ENCODE measurements at places on chromosomes 12 and 14.

GRCh38 chr12:13937735-13938134 lies 43.7 kb downstream of the GRIN2B start:
- no peak for DNase-seq

DNA sequence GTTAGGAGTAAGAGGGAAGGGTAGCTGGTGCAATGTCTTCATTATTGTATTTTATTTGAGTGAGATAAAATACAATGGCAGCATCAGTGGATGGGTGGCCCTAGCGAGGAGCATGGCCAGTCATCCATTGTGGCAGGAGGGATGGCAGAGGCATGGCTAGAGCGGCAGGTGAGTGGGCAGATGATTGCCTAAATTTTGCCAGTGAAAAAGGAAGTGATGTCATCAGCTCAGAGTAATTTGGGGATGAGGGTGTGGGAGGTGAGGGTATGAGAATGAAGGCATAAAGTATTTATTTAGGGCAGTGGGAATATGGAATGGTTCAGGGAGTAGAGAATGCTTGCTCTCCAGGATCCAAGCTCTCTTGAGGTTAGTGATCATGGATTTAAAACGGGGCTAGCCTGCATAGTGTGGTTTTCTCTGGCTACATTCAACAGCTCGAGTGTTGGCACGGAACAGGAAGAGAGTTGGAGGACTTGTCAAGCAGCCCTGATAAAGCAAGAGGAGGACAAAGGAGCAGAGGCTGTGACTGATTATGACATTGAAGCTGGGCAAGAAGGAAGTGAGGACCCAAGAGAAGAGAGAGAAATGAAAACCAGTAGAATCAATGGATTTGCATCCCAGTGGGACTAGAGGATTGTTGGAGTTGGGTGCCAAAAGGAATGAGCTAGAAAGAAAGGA lies 18.7 kb upstream of the SERPINA6 start:
- DNase-seq: no peak

DNA sequence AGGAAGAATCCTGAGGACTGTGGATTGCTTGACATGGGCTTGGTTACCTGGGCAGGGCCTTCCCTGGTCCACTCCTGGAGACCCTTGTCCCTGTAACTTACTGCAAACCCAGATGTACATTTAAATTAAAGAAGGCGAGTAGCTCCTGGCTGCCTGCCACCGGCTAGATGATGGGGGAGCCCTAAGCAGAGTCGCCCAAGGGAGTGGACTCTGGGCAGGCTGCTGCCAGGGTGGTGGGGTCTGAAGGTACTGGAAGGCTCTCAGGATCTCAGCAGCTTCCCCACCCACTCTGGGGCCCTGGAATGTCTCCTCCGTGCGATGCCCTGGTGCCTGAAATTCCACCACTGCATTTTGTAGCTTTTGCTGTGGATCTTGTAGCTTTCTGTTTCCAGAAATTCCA lies 74.7 kb downstream of the FBXL14 start:
- no peak for DNase-seq

GRCh38 chr12:93916402-93916801 lies 232.0 kb upstream of the PLXNC1 start:
- no peak for DNase-seq

GRCh38 chr12:94458877-94459727 lies 565 bp downstream of the CEP83 start:
- DNase-seq: no peak

- DNase-seq: no peak
Measured at GRCh38 chr12:109710747-109711595, 2.7 kb upstream of the FAM222A start.

- DNase-seq: peak; percentile 77
Measured at GRCh38 chr12:77324763-77325468, 259.5 kb upstream of the E2F7 start.

GRCh38 chr14:65115615-65116014 lies 13.3 kb upstream of the MAX start:
- DNase-seq: no peak

GRCh38 chr12:90489141-90489540 lies 465.8 kb downstream of the CCER1 start:
- DNase-seq: no peak

- DNase-seq: no peak
Measured at GRCh38 chr14:91417120-91417982, at the start of gene CCDC88C. CCDC88C (minus strand) TSS chr14:91417820; CDS start chr14:91417690, 130 bp downstream.

- DNase-seq: no peak
Measured at GRCh38 chr12:131989021-131989420, 39.3 kb downstream of the EP400 start.

All from dorsolateral prefrontal cortex (tissue), 122 donors.